Glutamatergic neuron (in vitro differentiated cells): ENCODE measurements at places on chromosomes 2 and 18.

GRCh38 chr2:70658476-70658875, 104.8 kb upstream of the TGFA start:
- no peak for DNase-seq

DNA sequence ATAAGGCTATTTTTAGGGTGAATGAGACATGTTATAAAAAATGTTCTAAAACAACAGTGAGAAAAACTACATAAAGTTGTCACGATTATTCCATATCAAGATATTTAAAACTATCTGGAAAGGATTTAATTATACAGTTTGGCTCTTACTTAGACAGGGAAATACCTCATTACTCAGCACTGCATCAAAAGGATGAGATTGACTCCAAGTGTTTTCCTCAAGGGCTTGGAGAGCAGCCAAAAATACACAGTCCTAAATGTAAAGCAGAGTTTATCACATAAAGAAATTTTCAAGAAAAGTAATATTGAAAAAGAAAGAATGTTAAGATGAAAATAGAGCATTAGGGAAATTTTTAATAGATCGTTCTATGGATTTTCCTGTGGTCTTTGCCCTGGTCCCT, 285.5 kb upstream of the NETO1 start:
- no peak for DNase-seq

GRCh38 chr18:2971741-2972552, 41.0 kb downstream of the LPIN2 start:
- no peak for DNase-seq

DNA sequence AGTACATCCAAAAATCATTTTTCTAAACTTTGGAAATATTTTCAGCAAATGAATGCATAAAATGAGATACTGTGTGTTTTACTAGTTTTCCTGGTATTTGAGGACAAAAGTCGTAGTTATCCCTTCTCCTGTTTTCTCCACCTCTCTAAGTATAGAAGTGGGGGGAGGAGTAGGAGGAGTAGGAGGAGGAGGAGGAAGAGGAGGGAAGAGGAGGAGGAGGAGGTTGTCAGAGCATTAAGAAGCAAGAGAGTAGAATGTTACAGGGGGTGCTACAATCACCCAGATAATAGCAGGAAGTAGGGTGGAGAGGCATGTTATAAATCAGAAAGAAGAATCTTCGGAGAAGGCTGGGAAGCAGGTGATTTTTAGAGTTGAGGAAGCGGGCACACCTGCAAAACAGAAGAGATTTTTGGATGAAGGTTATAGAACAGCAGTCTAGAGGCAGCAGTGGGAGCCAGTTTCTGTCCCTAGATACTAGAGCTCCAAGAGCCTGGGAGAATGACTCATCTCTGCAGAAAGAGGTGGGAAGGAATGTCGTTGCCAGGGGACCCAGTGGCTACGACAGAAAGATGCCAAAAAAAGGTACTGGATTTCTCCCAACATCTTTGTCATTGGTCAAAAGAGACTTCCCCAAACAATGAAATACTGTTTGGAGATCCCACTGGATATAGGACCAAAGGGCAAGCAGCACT, 44.2 kb upstream of the AQP4 start:
- DNase-seq, result no peak

DNA sequence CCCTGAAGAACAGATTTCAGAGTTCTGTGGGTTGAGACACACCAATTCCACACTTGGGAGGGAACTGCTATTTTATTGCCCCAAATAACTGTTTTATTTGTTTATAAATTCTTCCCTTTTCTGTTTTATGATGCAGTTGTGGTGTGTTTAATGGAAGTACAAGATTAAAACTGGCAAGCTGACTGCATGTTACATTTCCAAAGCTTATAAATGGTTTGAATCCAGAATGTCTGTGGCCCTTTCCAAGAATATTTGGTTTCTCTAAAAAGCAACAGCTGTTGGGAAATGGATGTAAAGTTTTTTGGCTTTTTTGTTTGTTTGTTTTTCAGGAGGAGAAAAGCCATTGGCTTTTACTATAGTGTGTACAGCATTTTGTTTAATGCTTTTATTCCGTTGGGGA, 234.5 kb downstream of the MTX2 start:
- no peak for DNase-seq

DNA sequence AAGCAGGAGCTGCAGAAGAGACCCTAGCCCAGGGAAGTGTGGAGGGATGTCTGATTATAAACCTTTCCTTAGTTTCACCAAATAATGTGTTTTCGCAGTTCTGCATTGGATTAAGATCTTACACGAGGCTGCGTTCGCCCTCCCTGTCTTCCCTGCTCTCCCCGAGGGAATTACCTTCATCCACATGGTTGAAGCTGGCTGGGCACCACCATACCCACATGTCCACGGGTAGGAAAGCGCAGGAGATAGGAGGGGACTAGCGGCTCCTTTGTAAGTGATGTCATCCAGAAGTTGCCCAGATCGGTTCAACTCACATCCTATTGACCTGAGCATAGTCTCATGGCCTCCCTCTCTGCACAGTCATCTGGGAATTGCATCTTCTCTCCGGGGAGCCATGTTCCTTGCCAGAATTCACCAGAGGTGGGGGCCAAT, 1.1 kb downstream of the TTL start:
- peak; percentile 42 for DNase-seq

DNA sequence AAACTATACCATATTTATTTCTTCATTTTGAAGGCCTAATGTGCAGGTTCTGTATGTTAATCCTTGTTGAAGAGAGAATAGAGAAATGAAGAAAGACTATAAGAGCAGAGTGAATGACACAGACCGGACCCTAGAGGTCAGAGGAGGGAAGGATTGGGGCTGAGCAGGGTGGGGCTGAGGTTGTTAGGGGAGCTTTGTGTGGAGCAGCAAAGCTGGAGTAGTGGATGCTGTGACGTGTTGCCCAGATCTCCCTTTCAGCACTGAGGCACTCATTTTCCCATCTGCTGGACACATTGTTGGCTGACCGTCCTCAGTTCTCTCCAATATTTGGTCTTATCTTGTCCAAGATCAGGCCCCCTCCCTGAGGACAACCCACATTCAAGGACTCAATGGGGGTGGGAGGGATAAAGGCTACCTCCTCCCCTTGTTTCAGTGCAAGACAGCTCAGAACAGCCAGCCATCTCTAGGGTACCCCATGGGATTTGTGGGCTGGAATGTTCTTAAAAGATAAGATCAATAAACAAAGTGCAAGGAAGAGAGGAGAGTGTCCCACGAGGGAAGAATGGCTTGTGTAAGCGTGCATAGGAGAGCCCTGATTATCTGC, 143.6 kb downstream of the TDRD15 start:
- DNase-seq, result no peak

DNA sequence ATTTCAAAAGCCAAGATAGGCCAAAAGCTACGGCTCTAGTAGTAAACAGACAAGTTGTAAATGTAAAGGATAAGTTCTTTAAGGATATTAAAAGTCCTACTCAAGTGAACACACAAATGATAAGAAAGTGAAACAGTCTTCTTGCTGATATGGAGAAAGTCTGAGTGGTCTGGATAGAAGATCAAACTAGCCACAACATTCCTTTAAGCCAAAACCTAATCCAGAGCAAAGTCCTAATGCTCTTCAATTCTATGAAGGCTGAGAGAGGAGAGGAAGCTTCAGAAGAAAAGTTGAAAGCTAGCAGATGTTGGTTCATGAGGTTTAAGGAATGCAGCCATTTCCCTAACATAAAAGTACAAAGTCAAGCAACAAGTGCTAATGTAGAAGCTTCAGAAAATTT, 111.7 kb upstream of the ZEB2 start:
- DNase-seq, result no peak

DNA sequence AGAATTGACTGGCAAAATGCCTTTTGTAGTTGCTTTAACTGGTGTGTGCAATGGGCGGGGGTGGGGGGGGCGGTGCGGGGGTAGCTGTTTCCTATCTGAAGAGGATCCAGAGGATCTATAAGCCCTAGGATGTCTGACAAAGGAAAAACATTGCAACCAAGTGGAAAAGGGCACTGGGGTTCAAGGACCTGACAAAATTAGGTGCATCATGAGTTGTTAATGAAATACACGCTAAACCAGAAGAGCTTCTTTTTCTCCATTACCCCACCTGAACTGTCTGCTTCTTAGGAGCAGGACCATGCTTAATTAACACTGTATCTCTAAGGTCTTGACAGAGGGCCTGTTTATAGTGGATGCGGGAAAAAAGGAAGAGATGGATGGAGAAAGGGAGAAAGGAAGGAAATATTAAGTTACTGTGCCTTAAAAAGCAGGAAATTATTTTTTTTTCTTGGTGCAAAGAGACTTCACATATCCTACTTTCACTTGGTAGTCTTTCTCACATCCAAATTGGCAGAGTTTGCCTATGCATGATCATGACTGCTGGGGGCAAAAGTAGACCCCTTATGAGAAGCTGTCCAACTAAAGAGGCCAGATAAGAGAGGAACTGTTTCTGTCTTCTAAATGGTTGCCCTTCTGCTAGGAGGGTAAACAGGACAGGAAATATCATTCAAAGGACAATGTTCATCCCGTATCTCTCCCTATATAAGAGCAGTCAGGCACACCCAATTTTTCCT, 4.6 kb downstream of the RND3 start:
- DNase-seq, result no peak

GRCh38 chr2:20633794-20634506, 16.9 kb downstream of the HS1BP3 start:
- DNase-seq, result no peak

- no peak for DNase-seq
Measured at GRCh38 chr2:181005809-181006208, 25.4 kb downstream of the UBE2E3 start.

DNA sequence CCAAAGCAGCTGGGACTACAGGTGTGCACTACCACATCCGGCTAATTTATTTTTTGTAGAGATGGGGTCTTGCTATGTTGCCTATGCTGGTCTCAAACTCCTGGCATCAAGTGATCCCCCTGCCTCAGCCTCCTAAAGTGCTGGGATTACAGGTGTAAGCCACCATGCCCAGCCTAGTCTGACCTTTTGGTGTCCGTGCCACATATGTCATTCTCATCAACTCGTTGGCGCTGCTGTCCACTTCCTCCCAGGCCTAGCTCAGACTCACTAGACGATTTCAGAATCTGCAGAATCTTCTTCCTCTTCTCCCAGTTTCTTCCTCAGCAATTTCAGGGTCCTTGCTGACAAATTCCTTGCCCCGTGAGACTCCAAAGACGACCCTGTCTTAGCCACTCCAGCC, 39.8 kb upstream of the DNMT3A start:
- no peak for DNase-seq

- no peak for DNase-seq
Measured at GRCh38 chr18:75297731-75298130, 87.1 kb downstream of the TSHZ1 start.

- no peak for DNase-seq
Measured at GRCh38 chr2:142502402-142502801, 371.6 kb upstream of the LRP1B start.

- DNase-seq, result peak; percentile 90
Measured at GRCh38 chr2:74002505-74003421, 18.1 kb downstream of the TET3 start.

DNA sequence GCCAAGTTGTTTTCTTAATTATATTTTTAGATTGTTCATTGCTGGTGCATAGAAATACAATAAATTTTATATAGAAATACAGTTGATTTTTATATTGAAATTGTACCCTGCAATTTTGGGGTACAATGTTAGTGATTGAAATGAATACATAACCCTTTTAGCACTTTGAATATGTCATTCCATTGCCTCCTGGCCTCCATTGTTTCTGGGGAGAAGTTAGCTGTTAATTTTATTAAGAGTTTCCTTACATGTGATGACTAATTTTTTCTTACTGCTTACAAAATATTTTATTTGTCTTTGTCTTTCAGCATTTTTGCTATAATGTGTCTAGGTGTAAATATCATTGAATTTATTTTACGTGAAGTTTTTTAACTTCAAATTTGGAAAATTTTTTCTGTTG, 176.5 kb upstream of the DCC start:
- no peak for DNase-seq

DNA sequence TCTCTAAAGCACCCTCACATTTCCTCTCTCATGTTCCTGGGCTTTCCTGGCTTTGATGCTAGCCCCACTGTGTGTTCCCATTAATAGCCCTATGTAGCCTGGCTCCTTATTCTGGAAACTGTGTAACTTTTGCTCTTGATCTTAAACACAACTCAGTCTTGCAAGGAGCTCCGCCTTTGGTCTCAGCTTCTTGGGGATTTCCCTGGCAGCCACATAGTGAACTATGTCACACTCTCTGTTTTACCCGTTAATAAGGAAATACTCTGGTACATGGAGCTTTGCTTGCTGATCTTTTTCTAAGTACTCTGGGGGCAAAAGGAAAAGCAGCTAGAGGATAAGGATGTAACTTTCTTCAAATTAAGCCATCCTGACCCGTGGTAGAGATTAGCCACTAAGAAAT, 259.3 kb downstream of the NEDD4L start:
- DNase-seq, result no peak

GRCh38 chr18:39039813-39040212, 1474.2 kb upstream of the CELF4 start:
- no peak for DNase-seq

DNA sequence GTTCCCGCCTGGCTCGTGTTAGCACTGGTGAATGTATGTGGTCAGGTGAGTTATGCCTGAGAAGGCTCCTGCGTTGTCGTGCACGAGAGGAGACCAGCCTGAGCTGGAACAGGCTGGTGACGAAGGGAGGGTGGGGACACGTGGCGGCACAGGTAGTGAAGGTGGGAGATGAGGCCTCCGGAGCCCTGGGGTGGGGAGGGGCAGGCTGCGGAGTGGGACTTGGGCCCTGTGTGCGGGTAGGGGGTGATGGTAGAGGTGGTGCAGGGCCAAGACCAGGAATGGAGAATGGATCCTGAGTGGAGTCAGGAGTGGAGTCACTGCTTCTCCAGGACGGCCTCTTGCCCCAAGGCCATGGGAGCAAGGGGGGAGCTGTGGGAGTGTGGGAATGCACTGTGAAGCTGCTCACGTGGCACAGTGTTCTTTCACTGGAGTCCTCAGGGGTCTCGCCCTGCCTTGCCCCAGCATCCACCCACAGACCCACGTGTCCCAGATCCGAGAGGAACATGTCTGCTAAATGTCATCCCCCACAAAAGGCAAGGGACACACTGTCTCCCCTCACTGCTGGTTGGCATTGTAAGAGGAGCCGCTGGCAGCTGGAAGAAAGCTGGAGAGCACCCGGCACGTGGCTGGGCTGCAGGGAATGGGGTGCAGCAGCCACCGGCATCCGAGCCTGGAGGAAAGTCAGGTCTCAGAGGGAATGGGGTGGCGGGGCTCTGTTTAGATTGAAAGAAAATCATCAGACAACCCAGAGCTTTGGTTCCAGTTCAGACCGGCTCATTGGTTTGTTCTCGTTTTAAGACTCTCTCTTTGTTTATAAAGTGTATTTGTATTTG, 63.7 kb downstream of the CYP26B1 start:
- DNase-seq, result no peak

GRCh38 chr2:32272279-32272678, 5.4 kb upstream of the YIPF4 start:
- DNase-seq, result no peak

DNA sequence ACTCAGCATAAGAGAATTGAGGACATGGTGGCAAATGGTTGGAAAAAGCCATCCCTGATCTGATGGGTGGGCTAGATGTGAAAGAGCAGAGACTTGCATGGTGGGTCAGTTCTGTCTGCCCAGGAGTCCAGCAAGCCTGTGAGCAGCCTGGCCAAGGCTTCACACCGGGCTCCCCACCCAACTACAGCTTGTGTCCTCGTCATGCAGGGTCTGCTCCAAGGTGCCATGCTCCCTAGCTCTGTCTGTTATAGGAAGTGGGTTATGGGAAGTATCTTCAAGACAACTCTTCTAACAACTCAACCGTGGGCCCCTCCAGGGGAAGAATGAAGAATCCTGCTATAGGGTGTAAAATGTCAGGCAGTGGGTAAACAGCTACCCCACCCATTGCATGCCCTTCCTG, 97.4 kb downstream of the ADD2 start:
- DNase-seq, result no peak
